ENCODE measurements at places on chromosomes 13 and 19. TPM values are rescaled to one million over a fixed set of nuclear protein-coding genes. Genes with fewer than 3 reads are reported as not detected.

The ZNF135 gene
- total RNA-seq = 19.1 TPM

DNA sequence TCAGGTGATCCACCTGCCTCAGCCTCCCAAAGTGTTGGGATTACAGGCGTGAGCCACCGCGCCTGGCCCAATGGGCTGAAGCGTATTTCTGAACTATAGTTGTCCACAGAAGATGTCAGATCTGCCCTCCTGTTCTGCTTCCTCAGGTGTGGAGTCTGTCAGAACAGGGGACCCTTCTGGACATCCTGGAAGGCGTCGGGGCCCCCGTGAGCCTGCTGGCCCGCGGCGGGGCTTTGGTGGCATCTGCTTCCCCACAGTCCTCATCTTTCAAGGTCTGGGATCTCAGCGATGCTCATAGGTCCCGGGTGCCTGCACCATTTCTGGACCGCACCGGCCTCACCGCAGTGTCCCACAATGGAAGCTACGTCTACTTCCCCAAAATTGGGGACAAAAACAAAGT, 29.5 kb upstream of the SIN3B start:
- H3K27me3 ChIP-seq = no peaks in the 10 kb centered on the region
- no peaks in the 10 kb centered on the region for H3K36me3 ChIP-seq
- no peaks in the 10 kb centered on the region for H3K4me1 ChIP-seq
- no peak overlapping the region for H3K4me3 ChIP-seq

- peak overlapping the region; percentile 50 for H3K27ac ChIP-seq
- H3K36me3 ChIP-seq = no peaks in the 10 kb centered on the region
- H3K4me3 ChIP-seq = no peak overlapping the region
- H3K27me3 ChIP-seq = no peaks in the 10 kb centered on the region
- DNase-seq = peak; percentile 93
Measured at GRCh38 chr13:48110931-48111721, 16.2 kb upstream of the MED4 start.

DNA sequence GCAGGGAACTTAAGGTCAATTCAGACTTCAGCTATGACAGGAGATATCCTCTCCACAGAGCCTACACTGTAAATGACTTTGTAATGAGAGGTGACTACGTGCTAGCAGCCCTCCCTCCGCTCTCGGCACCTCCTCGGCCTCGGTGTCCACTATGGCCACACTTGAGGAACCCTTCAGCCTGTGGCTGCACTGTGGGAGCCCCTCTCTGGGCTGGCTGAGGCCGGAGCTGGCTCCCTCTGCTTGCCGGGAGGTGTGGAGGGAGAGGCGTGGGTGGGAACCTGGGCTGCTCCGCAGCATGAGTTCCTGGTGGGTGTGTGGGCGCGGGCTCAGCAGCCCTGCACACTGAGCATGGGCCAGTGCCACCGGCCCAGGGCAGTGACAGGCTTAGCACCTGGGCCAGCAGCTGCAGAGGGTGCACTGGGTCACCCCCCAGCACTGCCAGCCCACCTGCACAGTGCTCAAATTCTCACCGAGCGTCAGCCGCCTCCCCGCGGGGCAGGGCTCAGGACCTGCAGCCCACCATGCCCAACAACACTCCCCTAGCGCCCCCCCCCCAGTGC, 137.6 kb upstream of the SPACA7 start:
- no peaks in the 10 kb centered on the region for H3K36me3 ChIP-seq
- DNase-seq = no peak
- no peaks in the 10 kb centered on the region for H3K27me3 ChIP-seq
- no peaks in the 10 kb centered on the region for H3K4me1 ChIP-seq
- no peak overlapping the region for H3K27ac ChIP-seq
- no peak overlapping the region for H3K4me3 ChIP-seq

DNA sequence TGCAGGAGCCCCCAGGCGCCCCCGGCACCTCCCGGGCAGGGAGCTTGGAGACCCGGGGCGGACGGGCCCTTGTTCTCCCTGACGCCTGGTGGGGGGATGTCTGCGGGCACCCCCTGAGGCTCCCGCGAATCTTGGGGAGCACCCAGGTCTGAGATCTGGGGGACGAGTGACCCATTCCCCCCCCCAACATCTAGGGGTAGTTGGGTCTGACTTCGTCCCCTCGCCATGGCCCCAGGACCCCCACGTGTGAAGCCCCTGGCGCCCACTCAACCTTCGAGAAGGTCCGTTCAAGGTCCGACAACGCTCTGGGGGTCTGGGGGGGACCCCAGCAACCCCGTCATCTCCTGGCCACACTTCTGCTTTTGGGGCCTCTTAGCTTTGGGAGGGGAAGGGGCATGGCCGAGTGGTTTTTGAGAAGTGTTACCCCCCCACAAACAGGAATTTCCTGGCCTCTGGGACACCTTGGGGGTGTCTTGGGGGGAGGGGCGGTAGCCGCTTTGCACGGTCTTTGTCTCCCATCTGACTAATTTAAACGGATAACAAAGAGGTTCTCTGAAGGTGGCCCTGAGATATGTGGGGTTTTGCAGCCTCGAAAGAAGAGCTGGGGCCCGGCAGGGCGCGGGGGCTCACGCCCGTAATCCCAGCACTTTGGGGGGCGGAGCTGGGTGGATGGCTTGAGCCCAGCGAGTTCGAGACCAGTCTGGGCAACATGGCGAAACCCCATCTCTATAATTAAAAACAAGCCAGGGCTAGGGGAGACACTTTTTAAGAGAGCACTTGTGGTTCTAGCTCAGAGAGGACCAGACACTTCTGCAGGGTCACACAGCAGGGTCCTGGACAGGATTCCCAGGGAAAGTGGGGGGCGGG, 608 bp downstream of the CNN2 start:
- peaks cover 17% of the 10 kb centered on the region for H3K4me1 ChIP-seq
- H3K27ac ChIP-seq = peak overlapping the region; percentile 75
- H3K36me3 ChIP-seq = no peaks in the 10 kb centered on the region
- H3K27me3 ChIP-seq = no peaks in the 10 kb centered on the region

DNA sequence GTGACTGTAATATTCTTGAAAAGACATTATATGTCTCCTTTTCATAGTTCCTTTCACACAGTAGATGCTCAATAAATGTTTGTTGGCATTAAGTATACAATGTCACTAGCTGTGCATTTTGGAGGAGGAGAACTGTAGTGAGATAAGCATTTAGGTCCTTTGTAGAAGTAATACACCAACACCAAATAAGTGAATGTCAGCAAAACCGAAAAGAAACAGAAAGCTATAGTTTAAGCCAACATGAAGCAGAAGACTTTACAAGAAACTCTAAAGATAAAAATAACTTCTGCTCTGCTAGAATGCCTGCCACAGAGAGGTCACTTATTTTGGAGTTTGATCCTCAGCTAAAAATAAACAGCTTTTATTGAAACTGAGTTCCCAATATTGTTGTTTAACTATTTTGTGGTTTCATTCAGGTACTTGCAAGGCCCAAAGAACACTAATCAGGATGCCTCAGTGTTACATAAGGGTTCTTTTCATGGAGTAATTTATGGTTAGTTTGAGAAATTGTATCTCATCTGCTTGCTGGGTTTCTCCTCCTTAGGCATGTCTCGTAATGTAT, 86.2 kb downstream of the STARD13 start:
- DNase-seq = no peak
- H3K27me3 ChIP-seq = no peaks in the 10 kb centered on the region
- H3K4me1 ChIP-seq = peaks cover 5% of the 10 kb centered on the region
- no peak overlapping the region for H3K4me3 ChIP-seq

DNA sequence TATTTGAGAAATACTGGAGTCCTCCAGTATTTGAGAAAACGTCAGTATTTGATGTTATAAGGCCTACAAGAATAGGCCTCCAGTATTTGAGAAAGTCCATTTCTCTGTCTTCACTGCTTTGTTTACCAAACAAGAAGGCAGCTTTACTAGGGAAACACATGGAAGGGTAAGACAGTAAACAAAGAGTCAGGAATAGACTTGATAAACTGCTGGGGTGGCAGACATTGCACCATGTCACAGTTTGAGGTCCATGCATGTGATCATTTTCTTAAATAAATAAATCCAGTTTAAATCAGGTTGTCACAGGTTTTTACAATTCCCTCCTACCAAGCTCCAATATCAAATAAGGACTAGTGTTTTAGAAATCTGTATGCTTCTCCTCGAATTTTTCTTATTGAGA, 1431.0 kb upstream of the SPRY2 start:
- H3K4me1 ChIP-seq = no peaks in the 10 kb centered on the region
- H3K36me3 ChIP-seq = no peaks in the 10 kb centered on the region
- no peaks in the 10 kb centered on the region for H3K27me3 ChIP-seq
- no peak for DNase-seq
- no peak overlapping the region for H3K27ac ChIP-seq

DNA sequence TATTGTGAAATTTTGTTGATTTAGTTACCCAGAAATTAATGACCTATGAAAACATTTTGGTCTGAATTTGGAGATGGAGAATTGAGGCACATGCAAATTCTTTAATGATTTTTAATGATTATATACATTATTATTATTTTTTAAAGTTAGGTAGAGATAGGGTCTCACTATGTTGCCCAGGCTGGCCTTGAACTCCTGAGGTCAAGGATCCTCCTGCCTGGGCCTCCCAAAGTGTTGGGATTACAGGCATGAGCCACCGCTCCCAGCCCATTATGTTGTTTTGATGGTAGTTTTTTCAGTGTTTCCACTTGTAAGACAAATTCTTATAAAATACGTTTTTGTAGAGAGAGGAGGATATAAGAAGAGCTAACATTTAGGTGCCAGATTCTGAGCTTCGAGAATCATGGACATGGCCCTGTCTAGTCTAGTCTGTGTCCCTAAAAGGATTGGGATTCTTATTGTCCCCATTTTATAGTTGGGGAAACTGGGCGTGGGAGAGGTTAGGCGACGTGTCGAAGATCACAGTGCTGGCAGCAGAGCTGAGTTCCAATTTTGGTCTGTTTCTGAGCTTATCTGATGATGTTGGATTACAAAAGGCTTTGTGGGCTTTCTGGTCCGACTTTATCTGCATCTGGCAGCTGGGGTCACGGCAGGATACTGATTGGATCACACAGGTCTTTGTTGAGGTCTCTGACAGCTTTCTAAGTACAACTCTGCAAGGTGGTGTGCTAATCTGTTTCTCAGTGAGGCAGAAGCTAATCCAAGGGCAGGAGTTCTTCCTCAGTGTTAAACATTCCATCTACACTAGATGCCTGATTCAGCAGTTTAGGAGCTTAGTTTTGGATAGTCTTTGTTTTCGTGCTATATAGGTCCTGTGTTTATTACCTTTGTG, 7.5 kb upstream of the WDR88 start:
- H3K27ac ChIP-seq = no peak overlapping the region
- H3K27me3 ChIP-seq = no peaks in the 10 kb centered on the region
- no peaks in the 10 kb centered on the region for H3K4me1 ChIP-seq
- H3K36me3 ChIP-seq = no peaks in the 10 kb centered on the region
- no peak overlapping the region for H3K4me3 ChIP-seq

DNA sequence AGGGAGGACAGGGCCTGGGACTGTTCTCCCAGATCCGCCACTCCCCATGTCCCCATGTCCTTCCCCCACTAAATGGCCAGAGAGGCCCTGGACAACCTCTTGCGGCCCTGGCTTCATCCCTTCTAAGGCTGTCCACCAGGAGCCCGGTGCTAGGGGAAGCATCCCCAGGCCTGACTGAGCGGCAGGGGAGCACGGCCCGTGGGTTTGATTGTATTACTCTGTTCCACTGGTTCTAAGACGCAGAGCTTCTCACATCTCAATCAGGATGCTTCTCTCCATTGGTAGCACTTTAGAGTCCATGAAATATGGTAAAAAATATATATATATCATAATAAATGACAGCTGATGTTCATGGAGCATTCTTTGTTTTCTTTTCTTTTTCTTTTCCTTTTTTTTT, 815 bp downstream of the SPACA4 start:
- DNase-seq = no peak
- no peaks in the 10 kb centered on the region for H3K4me1 ChIP-seq
- no peaks in the 10 kb centered on the region for H3K36me3 ChIP-seq

GRCh38 chr19:48497728-48498594, 13.7 kb downstream of the LMTK3 start:
- no peaks in the 10 kb centered on the region for H3K27me3 ChIP-seq
- H3K27ac ChIP-seq = no peak overlapping the region
- no peak for DNase-seq
- H3K36me3 ChIP-seq = no peaks in the 10 kb centered on the region
- H3K4me1 ChIP-seq = peaks cover 3% of the 10 kb centered on the region
- H3K4me3 ChIP-seq = no peak overlapping the region

- H3K27me3 ChIP-seq = no peaks in the 10 kb centered on the region
- no peak overlapping the region for H3K27ac ChIP-seq
- no peaks in the 10 kb centered on the region for H3K36me3 ChIP-seq
- no peaks in the 10 kb centered on the region for H3K4me1 ChIP-seq
- DNase-seq = no peak
Measured at GRCh38 chr13:104204177-104204576, 1138.0 kb upstream of the SLC10A2 start.

All from testis (tissue), 5 donors.